ENCODE measurements at places on chromosomes 3 and 15.

DNA sequence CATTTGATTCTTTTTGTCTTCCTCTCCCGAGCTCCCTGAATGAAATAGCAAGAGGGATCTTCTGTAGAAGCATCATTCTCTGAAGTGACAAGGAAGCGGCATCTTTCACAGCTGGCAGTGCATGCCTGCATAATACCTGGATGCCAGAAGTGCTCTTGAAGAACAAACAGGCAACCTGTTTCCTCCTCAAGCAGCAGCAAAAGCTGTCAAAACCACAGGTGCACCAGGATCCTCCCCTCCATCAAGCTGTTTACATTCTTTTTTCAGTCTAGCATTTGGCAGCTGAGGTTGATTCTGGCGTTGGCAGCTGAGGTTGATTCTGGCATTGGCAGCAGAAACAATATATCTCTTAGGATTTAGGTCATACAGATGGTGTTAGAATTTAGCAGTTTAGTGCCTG, 979.0 kb downstream of the TUSC7 start:
- no peak for DNase-seq

DNA sequence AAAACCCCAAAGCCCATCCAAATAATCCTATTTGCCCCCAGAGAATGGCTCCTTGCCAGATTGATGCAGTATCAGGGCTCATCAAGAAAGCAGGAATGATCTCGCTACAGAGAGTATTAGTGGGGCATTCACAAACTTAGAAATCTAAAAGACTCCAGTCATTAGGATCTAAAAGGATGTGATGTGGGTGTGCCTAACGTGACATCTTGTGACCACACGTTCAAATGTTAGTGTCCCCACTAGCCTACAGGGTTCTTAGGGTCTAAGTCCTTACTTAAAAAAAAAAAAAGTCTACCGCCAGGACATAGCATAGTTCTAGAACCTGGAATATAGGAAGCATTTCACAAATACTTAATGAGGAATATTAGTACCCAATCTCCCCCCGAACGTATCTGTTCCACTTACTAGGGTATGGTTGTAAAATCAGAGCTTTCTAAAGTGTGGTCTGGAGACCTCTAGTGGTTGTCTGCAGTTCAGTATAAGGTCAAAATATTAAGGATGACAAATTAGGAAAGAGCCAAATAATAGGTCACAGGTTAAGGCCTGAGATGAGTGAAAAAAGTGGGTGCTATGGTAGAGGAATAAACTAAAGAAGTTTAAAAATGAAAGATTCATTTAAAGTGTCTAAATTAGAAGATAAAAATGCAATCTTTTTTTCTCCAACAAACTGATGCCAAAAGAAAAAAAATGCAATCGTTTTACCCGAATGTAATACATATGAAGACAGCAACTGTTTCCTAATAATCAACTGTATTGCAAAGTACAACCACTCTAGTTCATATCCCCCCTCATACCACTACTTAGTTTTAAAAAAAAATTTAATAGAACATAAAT, 4.2 kb upstream of the CHRM5 start:
- DNase-seq, result no peak

DNA sequence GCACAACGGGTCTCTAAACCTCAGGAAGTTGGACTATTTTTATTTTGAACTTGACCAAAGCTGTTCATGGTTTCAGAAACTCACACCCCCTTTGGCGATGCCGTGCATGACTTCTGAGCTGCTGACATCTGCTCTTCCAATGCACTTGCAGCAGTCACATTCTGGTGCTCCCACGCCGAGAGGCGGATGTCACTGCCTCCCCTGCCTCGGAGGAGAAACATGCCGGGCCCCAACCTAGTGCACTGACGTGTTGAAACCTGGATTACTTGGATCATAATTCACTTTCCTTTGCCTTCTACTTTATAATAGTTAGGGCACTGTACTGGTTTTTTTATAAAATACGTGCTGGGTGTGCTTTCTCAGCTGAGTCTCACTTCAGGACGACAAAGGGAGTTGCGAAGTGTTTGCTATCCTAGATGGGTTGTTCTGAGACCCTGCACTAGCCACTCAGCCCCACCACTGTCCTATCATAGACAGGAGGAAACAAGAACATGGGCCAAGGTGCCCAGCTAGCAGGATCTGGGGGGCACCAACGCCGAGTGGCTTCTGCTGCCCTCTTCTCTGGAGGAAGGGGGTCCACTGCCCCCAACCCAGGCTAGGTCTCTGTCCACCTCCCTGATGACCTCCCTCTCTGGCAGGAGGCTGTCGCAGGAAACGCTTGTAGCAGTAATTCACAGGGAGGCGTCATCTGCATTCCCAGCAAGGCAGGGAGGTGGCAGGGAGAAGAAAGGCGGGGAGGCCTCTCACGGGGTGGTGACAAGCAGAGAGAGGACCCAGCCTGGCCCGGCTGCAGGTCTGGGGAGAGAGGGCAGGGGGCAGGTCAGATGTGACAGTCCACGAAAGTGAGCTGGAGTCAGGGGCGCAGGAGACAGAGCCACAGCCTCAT, 158.8 kb upstream of the IQSEC1 start:
- DNase-seq, result no peak

- DNase-seq, result no peak
Measured at GRCh38 chr3:24145481-24145880, 200.4 kb downstream of the NR1D2 start.

DNA sequence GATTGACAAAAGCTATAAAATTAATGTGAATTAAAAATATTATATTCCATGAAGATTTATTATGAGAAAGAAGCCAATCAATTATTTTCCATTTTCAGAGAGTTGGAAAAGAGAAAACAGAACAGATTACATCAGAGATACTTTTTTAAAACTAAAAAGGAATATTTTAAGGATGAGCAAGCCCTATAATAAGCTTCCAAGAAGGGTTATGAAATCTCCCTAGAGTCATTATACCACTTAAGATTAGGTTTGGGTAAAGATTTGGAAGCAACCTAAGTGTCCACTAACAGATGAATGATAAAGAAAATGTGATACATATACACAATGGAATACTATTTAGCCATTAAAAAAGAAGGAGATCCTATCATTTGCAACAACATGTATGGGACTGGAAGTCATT, 51.6 kb upstream of the FSIP1 start:
- no peak for DNase-seq

DNA sequence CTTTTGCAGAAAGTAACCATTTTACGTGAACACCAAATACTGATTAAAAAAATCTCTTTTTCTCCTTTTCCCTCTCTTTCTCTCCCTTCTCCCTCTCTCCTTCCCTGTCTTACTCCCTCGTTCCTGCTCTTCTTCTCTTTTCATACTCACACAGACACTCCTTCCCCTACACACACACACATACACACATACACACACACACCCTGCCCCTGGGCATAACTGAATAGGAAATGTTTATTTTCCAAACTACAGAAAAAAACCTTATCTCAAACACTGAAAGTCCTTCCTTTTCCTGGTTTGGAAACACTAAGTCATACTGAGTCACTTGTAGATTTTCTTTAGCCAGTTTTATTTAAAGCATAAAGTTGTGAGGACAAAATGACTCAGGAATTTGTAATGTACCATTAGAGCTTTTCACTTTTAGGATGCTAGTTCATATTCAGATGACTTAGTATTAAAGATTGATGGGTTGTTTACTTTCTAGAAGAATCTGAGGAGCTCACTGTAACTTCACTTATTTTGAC, 62.4 kb downstream of the MBNL1 start:
- DNase-seq, result no peak

DNA sequence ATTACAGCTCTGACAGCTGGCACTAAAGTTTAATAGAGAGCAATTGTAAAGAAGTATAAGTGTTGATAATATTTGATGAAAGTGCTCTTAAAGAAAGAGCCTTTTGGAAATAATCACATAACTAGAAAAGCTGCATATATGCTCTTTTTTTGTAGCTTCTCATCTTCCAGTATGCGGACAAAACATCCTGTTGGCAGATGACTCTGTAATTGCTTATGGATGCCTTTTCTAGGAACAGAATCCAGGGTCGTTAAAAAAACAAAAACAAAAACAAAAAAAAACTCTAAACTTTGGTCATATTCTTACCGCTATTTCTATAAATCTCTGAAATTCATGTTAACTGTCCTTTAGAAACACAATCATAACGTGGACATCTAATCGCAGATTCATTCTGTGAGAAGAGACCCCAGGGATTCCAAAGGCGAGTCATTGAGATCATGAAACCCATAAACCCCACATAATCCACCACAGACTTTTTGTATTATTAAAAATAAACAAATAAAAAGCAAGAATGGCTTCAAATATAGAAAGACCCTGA, 109.8 kb downstream of the EPHA3 start:
- no peak for DNase-seq

- DNase-seq, result no peak
Measured at GRCh38 chr3:73729969-73730440, 105.3 kb upstream of the PDZRN3 start.

- no peak for DNase-seq
Measured at GRCh38 chr3:14275962-14276909, 97.6 kb downstream of the LSM3 start.

GRCh38 chr3:117567906-117568305, 858.3 kb downstream of the TUSC7 start:
- no peak for DNase-seq

GRCh38 chr3:197189623-197190022, 108.8 kb downstream of the DLG1 start:
- no peak for DNase-seq

- no peak for DNase-seq
Measured at GRCh38 chr15:69926006-69926405, 171.7 kb downstream of the TLE3 start.

DNA sequence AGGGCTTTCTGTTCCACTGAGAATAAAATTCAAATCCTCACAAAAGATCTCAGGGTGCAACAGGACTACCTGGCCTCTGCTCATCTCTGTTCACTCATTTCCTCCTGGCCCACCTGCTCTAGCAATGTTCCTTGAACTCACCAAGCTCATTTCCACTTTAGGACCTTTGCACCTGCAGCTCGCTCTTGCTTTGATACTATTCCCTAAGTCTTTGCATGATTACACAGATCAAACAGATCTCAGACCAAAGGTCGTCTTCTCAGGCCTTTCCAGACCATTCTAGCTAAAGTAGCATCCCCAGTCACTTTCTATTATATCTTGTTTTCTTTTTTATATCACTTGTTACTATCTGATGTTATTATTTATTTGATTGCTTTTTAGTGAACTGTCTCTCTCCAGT, 54.7 kb downstream of the B3GNT5 start:
- no peak for DNase-seq

DNA sequence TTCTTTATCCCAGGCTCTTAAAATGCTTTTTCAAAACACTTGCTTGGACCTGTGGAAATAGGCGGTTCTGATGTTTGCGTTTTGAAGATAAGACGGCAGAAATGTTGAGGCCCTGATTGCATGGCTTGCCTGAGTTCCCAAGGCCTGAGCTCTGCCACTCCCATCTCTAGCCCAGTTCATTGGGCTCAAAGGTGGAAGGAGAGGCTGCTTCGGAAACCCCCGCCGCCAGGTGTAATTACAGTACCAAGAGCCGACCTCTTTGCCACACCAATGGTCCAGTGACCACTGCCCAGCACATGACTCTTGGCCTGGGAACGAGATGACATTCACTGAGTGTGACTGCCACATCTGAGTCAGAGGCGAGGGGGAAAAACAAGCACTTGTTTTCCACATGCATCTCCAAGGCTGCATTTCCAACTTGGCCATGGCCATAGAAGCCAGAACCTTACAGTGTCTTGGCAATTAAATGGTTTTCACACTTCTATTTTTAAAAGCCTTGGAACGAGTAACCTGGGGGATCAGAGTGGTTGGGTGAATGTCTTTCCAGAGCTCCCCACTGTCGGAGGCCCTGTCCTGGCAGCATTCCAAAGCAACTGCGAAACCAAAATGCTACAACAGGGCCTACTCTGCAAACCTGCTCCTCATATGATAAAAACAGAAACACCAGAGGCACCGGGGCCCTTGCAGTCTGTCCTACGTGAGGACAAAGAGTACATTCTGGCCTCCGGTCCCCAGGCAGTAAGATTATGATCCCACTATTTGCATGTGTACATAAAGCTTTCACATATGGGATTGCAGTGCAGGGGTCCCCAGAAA, 63.8 kb upstream of the CGNL1 start:
- no peak for DNase-seq

DNA sequence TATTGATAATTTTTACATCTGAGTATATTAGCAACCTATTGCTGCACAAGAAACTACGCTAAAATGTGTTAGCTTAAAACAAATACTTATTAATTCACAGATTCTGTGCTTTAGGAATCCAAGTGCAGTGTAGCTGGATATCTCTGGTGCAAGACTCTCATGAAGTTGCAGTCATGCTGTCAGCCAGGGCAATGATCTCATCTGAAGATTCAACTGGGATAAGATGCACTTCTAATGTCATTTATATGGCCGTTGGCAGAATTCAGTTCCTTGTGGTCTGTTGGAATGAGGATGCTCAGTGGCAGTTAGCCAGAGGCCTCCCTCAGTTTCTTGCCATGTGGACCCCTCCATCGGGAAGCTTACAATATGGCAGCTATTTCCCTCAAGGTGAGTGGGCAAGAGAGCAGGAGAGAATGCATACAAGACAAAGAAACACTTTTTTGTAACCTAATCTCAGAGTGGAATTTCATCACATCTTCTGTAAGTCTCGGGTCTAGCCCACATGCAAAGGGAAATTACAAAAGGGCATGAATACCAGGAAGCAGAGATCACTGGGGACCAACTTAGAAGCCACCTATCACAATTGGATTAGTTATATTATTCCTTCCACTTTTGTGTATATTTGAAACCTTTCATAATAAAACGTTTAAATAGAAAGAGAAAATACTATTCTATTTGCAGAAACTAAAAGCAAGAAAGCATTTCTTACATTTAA, 61.6 kb downstream of the DPH6 start:
- DNase-seq, result no peak

DNA sequence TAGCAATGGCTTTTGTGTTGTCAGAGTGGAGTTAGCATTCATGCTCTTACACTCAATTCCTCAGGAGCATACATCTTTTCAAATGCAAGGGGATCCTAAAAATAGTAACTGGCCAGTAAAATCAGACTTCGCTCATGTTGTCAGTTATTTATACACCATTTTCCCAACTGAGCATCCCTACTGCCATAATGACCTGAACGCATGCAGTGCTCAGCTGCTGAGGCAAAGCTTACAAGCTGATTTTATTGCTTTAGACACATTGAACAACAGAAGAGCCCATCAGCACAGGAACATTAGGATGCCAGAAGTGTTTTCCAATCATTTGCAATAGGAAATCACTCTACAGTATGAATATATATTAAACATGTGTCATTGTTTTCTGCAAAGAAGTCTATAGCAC, 689.7 kb upstream of the BCHE start:
- no peak for DNase-seq

- DNase-seq, result no peak
Measured at GRCh38 chr3:128554100-128554464, 61.1 kb upstream of the GATA2 start.

- DNase-seq, result no peak
Measured at GRCh38 chr3:12866836-12867235, 25.5 kb upstream of the RPL32 start.

- no peak for DNase-seq
Measured at GRCh38 chr3:7713724-7714123, 787.9 kb upstream of the LMCD1 start.

GRCh38 chr15:46703020-46703861, 1014.1 kb upstream of the SEMA6D start:
- no peak for DNase-seq
